Stimulated activated CD4-positive, alpha-beta T cell treated with anti-CD3 and anti-CD28 coated beads, Interleukin-1b, Interleukin-23, amount 100 ng/mL, for 1 hour (primary cell): ENCODE measurements at places on chromosomes 12 and 14.

DNA sequence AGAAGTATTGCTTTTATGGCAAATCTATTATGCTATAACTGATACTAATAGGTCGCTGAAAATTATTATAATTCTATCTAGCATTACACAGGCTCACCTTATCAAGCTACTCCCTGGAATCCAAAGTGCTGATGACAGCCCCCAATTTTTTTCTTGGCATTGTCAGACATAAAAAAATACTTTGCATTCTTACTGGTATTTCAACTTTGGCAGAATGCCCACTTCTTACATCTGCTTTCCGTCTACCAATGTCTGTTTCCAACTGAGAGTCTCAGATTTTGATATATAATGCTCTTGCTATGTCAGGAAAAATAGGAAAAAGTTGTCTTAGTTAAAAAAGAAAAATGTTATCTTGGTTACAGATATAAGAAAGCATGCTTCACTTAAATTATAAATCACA is 615.4 kb downstream of the C12orf50 start:
- no peak for DNase-seq

DNA sequence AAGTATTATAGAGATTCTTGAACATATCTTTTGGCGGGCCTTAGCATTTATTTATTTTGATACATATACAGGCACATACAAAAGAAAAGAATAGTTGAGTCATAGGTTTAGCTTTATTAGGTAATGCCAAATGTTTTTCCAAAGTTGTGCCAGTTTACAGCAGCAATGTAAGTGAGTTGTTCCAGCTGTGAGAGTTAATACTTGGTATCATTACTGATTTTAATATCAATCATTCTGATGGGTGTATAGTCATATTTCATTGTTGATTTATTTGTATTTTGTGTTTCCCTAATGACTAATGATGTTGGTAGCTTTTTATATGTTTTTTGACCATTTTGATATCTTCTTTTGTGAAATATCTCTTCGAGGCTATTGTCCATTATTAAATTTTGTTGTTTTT is 122.4 kb downstream of the MIPOL1 start:
- no peak for DNase-seq

- no peak for DNase-seq
Observed at GRCh38 chr12:45421736-45422135, 205.8 kb downstream of the ANO6 start.

DNA sequence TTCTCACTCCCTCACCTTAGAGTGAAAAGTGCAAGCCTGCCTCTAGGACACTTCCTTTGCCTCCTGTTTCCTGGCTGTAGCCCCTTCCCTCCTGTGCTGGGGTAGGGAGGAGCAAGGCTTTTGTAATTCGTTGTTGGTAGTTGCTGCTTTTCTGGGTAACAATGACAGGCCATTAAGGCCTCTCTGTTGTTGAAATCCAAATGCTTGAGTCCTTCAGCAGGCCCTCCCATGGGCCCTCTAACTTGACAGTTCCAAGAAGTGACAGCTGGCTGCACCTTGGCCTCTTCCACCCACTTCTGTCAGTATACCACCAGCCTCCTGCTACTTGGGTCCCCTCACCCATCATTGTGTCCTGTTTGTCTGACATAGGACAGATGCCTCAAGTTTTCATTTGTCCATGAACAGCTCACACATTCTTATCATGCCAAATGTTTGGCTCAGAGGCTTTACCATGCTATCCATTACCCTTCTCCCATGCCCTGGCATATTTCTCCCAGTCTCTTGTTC is 103.7 kb upstream of the PDE3A start:
- no peak for DNase-seq

DNA sequence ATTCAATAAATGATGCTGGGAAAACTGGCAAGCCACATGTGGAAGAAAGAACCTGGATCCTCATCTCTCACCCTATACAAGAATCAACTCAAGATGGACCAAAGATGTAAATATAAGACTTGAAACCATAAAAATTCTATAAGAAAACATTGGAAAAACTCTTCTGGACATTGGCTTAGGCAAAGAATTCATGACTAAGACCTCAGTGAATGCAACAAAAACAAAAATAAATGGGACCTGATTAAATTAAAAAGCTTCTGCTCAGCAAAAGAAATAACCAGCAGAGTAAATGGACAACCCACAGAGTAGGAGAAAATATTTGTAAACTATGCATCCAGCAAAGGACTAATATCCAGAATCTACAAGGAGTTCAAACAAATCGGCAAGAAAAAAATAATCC is 24.6 kb downstream of the ATG2B start:
- DNase-seq = no peak

DNA sequence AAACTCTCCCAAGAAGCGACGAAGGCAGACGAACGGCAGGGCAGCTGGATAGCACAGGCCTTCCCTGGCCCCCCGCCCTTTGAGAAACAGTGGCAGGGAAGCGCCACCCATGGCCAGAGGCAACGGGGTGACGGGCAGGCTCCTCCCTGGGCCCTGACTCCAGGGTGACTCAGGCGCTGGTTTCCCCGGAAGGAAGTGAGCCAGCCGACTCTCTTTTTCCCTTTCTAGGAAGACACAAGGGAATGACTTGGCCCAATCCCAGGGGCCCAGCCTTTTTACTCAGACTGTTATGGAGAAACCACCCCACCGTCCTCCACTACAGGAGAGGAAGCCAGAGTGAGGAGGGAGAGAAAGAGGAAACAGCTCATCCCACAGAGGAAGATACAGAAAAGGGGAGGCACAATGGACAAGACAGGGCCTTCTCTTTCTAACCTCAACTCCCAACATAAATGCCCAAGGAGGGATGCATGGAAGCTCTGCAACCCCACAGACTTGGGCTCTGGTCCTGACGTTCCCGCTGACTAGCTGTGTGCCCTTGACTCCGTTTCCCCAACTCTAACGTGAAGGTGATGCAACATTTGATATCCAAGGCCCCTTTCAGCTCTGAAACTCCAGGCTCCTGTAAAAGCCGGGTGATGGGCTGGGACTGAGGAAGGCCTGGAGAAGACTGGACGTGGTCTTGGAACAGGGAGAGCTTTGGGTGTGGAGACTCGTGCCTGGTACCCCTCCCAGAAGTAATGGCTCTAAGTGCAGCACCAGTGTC is 27.9 kb downstream of the ACTN1 start:
- DNase-seq = no peak

DNA sequence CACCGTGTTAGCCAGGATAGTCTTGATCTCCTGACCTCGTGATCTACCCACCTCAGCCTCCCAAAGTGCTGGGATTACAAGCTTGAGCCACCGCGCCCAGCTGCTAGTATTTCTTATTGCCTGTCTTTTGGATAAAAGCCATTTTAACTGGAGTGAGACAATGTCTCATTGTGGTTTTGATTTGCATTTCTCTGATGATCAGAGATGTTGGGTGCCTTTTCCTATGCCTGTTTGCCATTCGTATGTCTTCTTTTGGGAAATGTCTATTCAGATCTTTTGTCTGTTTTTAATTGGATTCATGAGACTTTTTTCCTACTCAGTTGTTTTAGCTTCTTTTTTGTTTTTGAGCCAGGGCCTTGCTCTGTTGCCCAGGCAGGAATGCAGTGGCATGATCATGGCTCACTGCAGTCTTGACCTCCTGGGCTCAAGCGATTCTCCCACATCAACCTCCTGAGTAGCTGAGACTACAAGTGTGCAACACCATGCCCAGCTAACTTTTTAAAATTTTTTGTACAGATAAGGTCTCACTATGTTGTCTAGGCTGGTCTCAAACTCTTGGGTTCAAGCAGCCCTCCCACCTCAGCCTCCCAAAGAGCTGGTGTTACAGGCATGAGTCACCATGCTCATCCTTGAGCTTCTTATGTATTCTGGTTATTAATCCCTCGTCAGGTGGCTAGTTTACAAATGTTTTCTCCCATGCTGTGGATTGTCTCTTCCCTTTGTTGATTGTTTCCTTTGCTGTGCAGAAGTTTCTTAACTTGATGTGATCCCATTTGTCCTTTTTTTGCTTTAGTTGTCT is 65.9 kb downstream of the ACACB start:
- no peak for DNase-seq

DNA sequence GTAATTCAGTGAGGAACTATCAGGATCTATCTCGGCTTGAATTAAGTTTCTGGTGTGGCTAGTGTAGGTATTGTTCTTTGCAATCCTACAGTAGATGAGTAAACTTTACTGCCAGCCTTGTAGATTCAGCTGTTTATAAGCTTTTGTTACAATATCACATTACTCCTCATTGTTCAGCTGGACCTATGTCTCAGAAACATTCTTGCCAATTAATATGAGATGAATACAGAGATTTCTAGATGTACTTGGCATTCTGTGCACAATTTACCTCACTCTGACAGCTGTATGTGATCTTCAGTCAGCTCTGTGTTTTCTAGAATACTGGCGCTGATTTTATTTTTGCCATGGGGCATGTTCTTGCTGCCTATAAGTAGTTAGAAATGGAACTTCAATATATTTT is 55.7 kb downstream of the METTL25 start:
- DNase-seq = no peak

DNA sequence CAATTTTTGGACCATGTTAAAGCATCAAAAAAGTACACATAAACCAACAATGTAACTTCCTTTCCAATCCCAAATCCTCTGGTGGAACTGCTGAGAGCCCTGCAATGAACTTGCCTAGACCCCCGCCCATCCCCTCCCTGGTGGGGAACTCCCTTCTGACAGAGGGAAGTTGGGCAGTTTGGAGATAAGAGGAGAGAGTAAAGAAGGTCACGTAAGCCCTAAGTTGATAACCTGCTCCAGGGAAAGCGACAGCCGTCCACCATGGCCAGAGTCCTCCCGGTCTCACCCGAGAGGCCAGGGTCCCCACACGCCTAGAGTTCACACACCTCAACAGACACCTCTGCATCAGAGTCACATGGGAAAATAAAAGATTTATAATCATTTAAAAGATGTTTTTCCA is 138.7 kb downstream of the EGLN3 start:
- DNase-seq = no peak

- no peak for DNase-seq
Observed at GRCh38 chr12:49515266-49515665, 23.6 kb upstream of the KCNH3 start.

DNA sequence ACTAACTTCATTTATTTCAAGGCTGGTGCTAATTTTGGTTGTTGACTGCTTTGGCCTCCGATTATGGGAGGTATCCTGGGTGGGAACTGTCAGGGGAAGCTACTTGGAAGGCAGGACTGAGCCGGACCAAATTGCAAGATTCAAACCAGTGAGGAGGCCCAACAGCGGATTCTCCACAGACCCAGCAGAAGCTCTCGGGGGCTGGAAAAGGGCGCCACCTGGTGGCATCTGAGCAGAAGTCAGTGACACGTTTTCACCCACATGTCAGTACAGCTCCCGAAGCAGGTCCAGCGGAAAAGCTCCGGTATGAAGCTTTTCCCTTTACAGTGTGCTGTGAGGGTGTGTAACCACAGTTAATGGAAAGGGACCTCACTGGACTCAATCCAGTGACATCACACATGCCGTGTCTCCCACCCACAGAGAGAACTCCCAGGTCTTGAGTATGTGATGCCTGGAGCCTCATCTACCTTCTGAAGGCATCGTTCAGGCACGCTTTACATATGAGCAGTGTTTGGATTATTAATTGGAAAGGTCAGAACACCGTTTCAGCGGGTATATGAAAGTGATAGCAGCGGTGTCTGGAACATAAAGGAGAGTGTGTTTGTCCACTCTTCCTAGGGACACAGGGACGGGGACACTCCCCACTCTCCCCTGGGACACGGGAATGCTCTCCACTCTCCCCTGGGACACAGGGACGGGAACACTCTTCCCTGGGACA is 3.6 kb upstream of the P2RX2 start:
- peak; percentile 63 for DNase-seq

DNA sequence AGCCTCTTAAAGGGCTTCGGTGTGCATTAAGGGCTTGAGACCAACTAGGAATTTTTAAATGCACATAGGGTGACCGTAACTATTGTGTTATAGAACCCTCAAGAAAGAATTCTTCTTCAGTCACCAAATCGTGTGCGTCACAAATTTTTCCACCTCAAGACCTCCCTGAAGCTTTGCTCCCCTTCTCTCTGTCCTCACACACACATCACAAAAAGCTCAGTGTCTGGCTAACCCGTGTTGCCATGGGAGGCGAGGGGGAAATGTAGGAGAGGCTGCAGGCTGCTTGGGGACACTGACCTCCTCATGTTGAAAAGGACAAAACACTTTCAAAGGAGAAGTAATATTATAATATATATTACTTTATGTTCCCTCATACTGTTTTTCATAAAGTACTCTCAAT is 10.6 kb downstream of the SSPN start:
- no peak for DNase-seq

- DNase-seq = no peak
Observed at GRCh38 chr12:115749071-115749841, 528.2 kb downstream of the MED13L start.

DNA sequence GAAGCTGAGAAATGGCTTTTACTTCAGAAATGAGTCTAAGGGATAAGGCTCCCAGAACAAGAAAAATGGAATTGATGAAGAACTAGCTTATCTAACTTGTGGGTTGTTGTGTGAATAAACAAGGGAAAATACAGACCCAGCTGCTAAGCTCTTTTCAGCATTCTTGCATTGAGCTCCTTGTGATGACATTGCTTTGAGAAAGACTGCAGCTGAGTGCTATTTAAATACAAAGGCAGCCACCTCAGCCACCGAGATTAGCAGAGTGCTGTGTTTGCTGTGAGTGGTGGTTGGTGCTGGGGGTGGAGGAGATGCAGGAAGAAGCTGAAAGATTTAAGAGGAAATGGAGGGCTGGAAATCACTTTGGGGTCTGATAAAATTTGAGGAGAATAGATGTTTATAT is 396.0 kb upstream of the PRICKLE1 start:
- DNase-seq = no peak

GRCh38 chr12:51675071-51675803 is 84.2 kb downstream of the SCN8A start:
- DNase-seq = no peak

DNA sequence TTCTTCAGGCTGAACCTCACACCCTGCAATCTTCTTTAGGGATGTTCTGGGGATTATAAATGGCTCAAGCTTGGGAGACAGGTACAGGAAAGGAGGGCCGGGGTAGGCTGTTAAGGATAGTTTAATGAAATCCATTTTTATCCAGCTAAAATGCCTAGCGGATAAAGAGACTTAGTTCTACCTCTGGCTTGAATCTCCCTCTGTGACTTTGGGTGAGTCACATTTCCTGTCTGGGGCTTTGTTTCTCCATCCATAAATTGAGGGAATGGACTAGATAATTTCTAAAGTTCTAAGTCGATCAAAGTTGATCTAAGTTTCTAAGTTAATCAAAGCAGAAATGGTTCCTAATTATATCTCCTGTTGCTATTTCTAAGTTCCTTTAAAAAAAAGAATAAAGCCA is 319.6 kb upstream of the E2F7 start:
- DNase-seq = no peak

- no peak for DNase-seq
Observed at GRCh38 chr14:54048736-54049135, 92.1 kb upstream of the BMP4 start.

DNA sequence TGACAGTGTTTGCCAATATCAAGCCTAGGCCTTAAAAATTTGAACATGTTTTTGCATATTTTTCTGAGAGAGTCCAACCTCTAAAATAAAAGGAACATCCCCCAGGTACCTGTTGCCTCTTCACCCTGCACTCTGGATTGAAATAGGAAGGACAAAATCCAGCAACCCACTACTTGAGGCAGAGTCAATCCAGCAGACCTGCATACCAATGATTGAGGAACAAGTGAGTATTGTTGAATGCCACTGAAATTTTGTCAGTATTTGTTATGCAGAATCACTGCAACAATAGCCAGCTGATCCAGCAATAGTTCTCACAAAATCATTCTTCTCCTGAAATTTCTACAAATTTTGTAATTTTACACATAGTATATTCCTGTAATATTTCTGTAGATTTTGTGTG is 460.6 kb upstream of the FOXG1 start:
- DNase-seq = no peak

GRCh38 chr12:49362077-49362476 is 5.2 kb upstream of the SPATS2 start:
- DNase-seq = no peak

GRCh38 chr14:65229748-65230728 is 127.7 kb upstream of the MAX start:
- no peak for DNase-seq
